ENCODE measurements at places on chromosomes 16 and 17.

DNA sequence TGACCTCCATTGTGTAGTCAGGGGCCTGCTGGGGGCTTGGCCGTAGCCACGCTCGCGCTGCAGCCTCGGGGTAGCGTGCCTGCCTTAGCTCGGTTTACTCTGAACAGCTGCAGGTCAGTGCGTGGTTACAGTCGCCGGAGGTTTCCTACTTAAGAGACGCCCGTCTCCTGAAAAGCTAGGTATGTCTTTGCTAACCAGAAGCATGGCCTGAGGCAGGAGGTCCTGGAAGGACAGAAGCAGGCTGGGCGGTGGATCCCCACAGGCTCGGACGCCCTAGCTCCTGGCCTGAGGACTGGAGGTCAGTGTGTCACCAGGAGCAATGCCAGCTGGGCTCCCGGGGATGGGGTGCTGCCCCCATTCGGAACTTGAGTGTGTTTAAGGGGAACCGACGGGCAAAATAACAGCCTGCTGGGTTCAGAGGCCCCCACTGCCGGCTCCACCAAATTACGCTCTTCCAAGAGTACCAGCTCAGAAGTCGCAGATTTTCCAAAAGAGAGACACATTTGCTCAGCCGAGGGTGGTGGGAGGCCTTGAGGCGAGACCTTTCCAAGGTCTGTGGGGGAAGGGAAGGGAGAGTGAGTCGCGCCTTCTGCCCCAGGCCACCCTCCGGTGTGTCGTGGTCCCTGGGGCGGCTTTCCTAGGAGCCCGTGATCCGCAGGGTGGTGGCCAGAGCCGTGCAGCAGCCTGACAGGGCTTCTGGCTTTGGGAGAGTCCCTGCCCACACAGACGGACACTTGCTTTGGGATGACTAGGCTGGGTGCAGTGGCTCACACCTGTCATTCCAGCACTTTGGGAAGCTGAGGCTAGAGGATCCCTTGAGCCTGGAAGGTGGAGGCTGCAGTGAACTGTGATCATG is 3.9 kb upstream of the GNG13 start:
- no peak for DNase-seq

- no peak for DNase-seq
Observed at GRCh38 chr16:16149710-16150116, 73.6 kb downstream of the ABCC6 start.

DNA sequence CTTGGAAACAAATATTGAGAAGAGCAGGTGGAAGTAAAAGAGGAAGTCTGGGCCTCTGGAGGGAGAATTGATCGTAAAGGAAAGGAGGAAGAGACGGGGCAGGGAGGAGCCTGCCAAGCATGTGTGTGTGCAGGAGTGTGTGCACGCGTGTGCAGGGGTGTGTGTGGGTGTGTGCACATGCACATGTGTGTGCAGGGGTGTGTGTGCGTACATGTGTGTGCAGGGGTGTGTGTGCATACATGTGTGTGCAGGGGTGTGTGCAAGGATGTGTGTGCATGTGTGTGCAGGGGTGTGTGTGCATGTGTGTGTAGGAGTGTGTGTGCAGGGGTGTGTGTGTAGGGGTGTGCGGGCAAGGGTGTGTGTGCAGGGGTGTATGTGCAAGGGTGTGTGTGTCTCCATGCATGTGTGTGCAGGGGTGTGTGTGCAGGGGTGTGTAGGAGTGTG is 10.0 kb downstream of the CEP295NL start:
- DNase-seq: no peak

DNA sequence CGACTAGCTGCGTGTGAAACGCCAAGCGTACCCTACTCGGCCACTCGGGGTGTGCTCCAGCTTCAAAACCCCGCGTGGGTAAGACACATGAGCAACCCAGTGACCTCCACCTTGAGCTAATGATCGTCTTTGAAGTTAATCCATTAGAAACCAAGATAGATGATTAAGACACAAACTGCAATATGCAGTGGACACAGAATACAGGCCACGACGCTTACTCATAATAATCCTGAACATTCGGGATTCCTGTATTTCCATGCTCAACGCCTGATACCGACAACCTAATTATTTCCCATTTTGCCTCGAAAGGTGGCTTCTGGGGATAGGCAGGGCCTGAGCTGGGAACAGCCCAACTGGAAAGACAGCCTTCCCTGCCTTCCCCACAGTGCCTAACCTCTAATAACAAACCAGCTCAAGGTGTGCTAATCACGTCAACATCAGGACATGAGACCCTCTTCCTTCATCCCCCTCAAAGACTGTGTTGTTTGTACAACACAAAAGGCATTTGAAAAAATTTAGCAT is 504 bp upstream of the COPRS start:
- no peak for DNase-seq

DNA sequence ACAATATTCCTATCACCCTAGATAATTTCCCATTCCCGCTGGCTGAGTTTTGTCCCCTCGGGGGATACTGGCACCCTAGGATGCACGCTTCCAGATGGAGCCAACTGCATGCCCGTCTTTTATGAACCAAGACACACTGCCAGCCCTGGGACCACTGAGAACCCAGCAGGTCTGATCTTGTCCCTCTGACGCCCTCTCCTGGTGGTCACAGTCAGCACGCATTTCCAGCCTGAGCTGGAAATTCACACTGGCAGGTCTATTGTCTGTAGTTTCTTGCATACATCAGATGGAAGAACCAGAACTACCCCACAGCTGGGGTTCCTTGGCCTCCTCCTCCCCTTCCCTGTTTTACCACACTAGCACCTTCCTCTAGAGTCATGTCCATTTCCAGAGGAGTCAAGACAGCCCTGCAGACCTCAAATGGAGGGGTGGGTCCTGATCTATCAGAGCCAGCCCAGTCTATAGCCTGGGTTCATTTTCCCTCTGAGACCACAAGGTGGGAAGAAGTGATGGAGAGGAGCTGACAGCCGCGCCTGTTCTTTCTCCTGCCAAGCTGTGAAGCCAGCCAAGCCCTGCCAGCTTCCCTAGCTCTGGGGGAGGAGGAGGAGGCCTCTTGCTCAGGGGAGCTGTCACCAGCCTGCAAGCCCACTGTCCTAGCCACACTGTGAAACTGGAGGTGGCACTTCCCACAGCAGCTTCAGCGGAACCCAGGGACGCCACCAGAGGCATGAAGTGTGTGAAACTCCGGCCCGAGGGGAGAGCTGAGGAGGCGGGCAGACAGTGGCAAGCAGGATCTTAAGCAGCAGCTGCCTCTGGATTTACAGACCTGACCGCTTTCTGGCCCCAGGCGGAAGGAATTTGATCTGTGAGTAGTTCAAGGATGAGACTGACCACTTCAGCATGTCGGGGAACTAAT is 29.3 kb downstream of the MXRA7 start:
- peak; percentile 65 for DNase-seq

DNA sequence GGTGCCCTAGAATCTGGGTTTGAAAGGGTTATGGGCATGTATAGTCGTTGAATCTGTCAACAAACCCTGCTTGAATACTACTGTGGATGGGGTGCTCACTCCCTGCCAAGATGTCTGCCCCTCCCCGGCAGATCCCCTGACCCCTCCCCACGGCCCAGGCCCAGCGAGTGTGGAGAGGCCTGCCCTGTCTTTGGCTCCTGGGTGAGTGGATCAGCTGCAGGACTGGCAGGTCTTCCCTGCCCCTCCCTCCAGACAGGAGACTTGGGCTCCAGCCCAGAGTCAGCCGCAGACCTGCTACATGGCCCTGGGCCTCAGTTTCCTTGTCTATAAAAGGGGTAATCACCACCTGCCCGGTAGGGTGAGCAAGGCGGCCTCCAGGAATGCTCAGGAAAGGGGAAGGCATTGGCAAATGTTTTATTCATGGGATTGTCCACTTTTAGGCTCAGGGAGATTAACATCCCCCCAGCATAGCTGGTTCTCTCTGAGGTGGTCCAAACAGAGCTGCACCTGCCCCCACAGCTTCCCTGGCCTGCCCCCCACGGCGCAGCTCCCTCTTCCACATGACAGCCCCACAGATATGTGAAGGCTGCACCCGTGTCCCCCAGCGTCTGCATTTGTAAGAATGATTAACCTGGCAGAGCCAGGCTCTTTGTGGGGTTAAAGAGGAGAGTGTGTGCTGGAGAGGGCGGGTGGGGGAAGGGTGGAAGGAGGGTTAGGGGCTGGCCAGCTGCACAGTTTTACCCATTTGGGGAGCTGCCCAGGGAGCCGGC is 18.5 kb upstream of the SPNS2 start:
- no peak for DNase-seq

DNA sequence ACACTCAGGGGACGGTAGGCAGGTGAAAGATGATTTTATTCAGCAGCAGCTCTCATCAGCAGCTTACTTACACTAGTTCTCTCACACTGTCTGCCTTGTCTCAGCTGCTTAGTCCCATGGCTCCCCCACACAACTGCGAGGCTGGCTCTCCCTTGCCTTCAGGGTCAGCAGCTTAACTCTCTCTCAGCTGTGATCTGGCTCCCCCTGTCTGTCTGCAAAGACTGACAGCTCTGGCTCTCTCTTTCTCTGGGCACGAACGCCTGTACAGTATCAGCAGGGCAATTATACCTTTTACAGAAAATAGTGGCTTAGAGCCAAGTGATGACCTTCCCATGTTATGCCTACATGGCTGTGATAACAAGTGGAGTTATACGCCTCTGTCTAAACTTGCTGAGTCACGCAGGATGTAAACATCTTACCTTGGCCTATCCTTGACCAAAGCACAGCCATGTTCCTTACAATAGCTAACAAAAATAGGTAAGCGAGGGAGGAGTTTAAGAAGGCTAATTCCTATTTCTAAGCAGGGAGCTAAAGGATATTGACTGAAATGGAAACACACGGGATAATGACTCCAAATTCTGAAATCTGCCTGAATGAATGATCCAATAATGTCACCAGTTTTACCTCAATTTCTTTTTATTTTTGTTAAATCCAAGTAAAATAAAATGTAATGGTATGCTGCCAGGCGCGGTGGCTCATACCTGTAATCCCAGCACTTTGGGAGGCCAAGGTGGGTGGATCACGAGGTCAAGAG is 1.1 kb upstream of the NDUFAB1 start:
- peak; percentile 11 for DNase-seq

DNA sequence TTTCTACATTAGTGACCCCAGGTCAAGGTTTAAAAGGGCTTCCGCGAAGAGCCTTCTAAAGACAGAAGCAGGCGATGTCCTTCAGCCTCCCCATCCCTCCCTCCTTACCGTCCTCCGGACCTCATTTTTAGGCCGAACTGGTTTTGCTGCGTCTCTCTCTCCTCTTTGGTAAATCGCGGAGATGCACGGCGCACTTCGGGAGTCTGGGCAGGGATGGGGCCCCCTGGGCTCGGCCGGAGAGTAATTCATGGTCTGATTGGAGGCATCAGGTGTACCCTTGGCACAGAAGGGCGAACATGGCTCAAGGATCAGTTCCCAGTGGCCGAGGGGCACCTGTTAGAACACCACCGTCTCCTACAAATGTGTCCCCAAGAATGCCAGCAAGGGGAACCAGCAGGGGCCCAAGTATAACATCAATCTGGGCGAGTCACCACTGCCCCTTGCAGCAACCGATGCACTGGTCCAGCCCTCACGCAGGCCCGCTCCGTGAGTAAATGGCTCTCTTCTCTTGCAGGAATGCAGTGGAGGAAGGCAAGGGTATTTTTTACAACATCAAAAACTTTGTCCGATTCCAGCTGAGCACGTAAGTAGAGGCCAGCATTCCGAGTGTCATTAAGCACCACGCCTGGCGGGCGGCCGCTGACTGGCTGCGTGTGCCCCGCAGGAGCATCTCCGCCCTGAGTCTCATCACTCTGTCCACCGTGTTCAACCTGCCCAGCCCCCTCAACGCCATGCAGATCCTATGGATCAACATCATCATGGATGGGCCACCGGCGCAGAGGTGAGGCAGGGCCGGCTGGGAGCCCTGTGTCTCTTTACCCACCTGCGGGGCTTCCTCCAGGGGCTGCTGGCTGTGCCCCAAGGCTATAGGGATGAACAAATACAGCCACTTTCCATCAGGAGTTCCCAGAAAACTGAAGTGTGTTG is 45.6 kb downstream of the MEAK7 start:
- DNase-seq: no peak

GRCh38 chr17:80876950-80877728 is 114.5 kb upstream of the CHMP6 start:
- DNase-seq: peak; percentile 73

DNA sequence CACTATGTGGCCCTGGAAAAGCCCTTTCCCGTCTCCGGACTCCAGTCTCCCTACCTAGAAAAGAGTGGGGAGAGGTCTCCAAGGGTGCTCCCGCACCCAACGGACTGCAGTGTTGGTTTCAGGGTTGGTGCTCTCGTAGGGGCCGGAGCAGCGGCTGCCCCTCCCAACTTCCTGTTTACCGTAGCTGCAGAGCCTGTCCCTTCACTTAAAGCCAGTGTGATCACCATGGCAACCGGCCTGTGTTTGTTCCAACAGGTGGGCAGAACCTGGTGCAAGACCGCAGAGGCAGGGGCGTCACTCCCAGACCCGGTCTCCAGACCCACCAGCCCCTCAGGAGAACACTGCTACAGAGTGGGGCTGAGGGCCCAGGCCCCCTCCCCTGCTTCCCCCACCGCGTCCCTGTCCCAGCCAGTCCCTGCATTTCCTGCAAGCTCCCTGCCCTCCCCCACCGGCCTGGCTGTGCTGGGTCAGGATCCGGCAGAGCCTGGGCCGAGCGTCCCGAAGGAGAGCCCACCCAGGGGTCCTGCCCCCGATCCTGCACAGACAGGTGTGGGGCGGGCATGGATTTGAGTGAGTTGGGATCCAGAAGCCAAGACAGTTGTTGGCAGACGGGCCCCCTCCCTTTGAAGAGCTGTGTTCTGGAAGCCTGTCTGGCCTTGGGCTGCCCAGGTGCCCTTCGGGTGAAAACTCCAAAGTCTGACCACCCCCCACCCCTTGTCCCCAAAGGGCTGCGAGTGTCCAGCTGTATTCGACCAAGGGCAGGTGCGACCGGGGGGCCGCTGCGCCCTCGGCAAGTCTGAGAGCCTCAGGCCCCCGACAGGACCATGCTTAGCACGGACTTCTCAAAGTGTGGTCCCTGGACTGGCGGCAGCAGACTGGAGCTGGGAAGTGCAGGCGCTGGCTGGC is 1.5 kb upstream of the BAIAP3 start:
- peak; percentile 56 for DNase-seq

- DNase-seq: no peak
Observed at GRCh38 chr16:15976929-15977637, 27.7 kb downstream of the ABCC1 start.

DNA sequence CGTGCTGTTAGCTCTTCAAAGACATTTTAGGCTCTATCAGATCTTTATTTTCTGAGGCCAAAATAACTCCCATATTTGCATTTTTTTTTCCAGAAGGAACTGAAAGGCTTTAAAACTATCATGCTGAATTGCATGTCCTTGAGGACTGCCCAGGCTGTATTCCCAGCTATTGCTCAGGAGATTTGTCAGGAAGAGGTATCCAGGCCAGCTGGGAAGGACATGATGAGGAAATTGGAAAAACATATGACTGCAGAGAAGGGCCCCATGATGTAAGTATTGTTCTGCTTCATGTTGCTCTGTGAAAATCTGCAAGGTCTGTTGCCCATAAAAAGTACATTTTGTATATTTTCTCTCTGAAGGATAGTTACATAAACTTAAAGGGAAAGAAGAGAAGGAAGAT is 5.7 kb downstream of the CDC6 start:
- no peak for DNase-seq

DNA sequence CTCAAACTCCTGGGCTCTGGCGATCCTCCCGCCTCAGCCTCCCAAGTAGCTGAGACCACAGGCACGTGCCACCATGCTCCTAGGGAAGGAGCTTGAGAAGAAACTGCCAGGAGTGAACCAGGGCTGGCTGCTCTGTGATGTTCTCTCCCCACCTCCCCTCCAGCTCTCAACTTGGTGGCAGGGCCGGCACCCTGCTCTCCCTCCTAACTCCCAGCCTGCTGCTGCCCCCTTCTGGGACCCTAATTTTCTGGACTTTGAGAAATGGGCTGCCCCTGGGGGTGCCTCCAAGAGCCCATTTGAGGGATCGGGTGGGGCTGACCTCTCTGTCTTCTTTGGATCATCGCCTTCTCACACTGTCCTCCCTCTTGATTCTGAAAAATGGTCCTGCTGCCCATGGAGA is 14.9 kb upstream of the STAT3 start:
- DNase-seq: peak; percentile 63

- peak; percentile 42 for DNase-seq
Observed at GRCh38 chr17:75087558-75088453, at the start of gene SLC16A5. SLC16A5 (plus strand) TSS chr17:75087954; CDS start chr17:75093637, 5,683 bp downstream.

All from activated naive CD8-positive, alpha-beta T cell treated with anti-CD3 and anti-CD28 coated beads for 36 hours (primary cell).